ENCODE measurements at places on chromosomes 1 and 21. TPM values are rescaled to one million over a fixed set of nuclear protein-coding genes. Genes with fewer than 3 reads are reported as not detected.

DNA sequence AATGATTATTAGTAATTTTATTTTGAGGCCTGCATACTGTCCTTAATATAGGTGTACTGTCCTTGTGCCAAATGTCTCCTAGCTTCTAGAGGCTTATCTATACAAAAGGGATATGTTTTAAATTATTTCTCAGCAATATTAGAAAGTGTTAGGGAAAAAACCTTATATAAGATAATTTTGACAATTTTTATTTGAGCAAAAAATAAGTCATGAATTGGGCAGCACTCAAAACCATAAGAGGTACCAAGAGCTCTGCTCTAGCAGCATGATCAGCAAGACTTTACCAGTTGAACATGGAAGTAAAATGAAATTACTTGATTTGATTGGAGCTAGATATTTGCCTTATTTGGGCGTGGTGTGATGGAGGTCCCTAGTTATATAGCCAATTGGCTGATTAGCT is 157.1 kb downstream of the PTBP2 start:
- no peak overlapping the region for H3K4me3 ChIP-seq
- no peaks in the 10 kb centered on the region for H3K36me3 ChIP-seq
- no peaks in the 10 kb centered on the region for H3K4me1 ChIP-seq

DNA sequence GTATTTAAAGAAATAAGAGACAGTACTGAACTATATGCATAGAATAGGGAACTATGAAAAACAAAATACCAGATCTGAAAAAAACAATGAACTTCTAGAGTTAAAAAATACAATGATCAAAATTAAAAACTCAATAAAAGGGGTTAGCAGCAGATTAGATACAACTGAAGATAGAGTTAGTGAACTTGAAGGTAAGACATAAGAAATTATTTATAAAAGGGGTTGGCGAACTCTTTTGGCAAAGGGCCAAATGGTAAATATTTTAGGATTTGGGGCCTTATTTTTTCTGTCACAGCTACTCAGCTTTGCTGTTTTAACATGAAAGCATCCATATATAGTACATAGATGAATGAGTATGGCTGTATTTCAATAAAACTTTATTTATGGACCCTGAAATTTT is 111.4 kb downstream of the ST3GAL3 start:
- peaks cover 11% of the 10 kb centered on the region for H3K4me1 ChIP-seq
- H3K27me3 ChIP-seq: no peaks in the 10 kb centered on the region
- H3K27ac ChIP-seq: no peak overlapping the region
- DNase-seq: no peak
- H3K4me3 ChIP-seq: no peak overlapping the region

DNA sequence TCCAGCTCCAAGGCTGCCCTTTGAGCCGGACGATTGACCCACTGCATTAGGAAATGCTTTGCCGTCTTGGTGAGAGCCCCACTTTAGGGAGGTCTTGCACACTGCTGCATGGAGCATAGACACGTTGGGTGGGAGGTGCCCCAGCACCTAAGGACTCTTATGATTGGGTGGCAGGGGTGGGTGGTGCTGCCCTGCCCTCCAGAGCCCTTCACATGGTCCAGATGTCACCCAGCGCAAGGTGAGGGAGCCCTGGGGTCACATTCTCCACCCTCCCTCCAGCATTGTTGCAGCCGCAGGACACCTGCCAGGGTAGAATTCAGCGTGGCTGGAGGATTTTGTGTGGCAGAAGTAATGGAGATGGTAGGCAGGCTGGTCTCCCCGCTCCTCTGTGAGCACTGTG is 137.4 kb upstream of the COL6A1 start:
- H3K27me3 ChIP-seq: no peaks in the 10 kb centered on the region
- H3K4me1 ChIP-seq: no peaks in the 10 kb centered on the region
- no peak for DNase-seq
- no peaks in the 10 kb centered on the region for H3K36me3 ChIP-seq
- no peak overlapping the region for H3K4me3 ChIP-seq

DNA sequence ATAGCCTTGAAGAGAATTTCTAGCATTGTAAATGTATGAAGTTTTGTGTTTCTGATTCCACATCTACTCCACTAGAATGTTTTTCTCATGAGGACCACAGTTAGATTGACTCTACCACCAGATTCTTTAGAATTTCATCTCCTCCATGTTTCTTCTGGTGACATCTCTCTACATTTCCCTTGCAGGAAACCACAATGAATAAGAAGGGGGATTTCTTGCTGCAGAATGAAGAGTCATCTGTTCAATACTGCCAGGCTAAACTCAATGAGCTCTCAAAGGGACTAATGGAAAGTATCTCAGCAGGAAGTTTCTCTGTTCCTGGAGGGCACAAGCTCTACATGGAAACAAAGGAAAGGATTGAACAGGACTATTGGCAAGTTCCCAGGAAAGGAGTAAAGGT is 18.6 kb downstream of the GBP6 start:
- no peak overlapping the region for H3K4me3 ChIP-seq
- no peaks in the 10 kb centered on the region for H3K4me1 ChIP-seq
- no peaks in the 10 kb centered on the region for H3K27me3 ChIP-seq
- H3K27ac ChIP-seq: no peak overlapping the region
- no peaks in the 10 kb centered on the region for H3K36me3 ChIP-seq
- no peak for DNase-seq

DNA sequence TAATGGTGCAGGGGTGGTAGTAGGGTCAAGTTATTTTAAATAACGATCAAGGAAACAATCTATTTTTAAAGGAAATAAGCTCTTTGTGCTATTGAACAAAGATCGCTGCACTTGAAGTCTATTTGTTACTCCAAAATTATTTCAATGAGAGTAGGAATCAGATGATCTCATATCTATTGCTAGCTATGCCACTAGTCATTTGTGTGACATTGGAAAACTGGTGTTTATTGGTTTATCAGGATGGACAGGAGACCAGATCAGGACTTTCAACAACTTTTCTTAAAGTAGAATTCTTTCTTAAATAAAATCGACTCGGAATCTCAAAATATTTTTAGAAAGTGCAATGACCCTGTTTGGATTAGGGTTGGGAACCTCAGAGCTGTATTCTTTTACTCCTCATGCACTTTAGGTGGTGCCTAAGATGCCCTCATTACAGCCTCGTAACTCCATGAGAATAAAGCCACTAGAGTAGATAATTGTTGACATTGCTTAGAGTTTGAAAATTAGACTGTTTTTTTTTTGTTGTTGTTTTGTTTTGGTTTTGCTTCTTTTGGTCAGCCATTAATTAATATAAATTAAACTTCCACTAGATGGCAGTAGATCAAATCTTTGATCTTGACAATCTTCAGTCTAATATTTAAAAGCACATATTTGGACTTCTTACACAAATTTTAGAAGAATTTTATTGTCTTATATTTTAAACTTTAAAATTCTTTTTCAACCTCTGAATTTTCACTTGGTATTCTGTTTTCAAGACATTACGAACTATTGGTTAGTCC is 352.4 kb downstream of the USP25 start:
- no peak overlapping the region for H3K27ac ChIP-seq
- H3K36me3 ChIP-seq: no peaks in the 10 kb centered on the region
- H3K4me1 ChIP-seq: no peaks in the 10 kb centered on the region
- DNase-seq: no peak

- no peaks in the 10 kb centered on the region for H3K36me3 ChIP-seq
- no peaks in the 10 kb centered on the region for H3K4me1 ChIP-seq
- H3K27me3 ChIP-seq: no peaks in the 10 kb centered on the region
- no peak for DNase-seq
- no peak overlapping the region for H3K27ac ChIP-seq
Measured at GRCh38 chr21:23853796-23854379, 1753.4 kb downstream of the MRPL39 start.

DNA sequence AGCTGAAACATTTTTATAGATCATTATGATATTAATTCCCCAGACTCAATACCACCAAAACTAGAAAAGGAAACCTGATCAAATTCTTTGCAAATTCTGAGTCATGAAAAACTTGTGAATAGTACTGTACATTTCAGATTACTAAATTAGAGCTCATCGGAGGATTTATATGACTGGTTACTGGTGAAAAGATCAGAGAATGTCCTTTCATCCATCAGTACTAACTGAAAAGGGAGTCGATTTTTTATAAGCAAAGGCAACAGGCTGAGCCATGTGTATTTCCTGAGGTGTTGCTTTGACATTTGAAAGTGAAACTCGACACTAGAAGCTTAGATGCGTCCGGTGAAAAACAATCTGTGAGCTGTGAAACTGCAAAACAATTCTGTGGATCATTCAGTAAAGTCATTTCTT is 155.7 kb downstream of the TNFSF18 start:
- H3K27me3 ChIP-seq: no peaks in the 10 kb centered on the region
- no peak overlapping the region for H3K27ac ChIP-seq
- DNase-seq: no peak
- no peaks in the 10 kb centered on the region for H3K4me1 ChIP-seq

GRCh38 chr21:20703112-20703767 is 295.0 kb upstream of the NCAM2 start:
- H3K36me3 ChIP-seq: no peaks in the 10 kb centered on the region
- no peaks in the 10 kb centered on the region for H3K27me3 ChIP-seq
- no peak for DNase-seq
- no peaks in the 10 kb centered on the region for H3K4me1 ChIP-seq

DNA sequence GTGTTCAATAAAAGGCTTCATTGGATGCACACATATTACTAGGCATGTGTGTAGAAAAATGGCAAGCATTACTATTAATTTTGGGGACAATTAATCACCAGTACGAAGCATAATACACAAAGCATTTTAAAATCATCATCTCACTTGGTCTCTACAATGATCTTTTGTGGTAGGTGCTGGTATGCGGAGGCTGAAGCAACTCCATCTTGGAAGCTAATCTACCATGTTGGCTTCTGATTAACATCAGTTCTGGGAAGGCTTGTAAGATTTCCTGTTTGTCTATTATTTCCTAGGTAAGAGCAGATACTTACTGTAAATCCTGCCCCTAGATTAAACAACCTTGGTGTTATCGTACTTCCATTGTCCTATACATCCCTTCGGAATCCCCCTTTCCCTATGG is 121.7 kb upstream of the RUNX1 start:
- no peak overlapping the region for H3K27ac ChIP-seq
- no peaks in the 10 kb centered on the region for H3K36me3 ChIP-seq
- no peaks in the 10 kb centered on the region for H3K27me3 ChIP-seq
- no peaks in the 10 kb centered on the region for H3K4me1 ChIP-seq
- no peak for DNase-seq

- no peak for DNase-seq
- H3K4me1 ChIP-seq: no peaks in the 10 kb centered on the region
- no peaks in the 10 kb centered on the region for H3K27me3 ChIP-seq
- H3K4me3 ChIP-seq: no peak overlapping the region
Measured at GRCh38 chr1:28428990-28429520, 59.5 kb downstream of the PHACTR4 start.

DNA sequence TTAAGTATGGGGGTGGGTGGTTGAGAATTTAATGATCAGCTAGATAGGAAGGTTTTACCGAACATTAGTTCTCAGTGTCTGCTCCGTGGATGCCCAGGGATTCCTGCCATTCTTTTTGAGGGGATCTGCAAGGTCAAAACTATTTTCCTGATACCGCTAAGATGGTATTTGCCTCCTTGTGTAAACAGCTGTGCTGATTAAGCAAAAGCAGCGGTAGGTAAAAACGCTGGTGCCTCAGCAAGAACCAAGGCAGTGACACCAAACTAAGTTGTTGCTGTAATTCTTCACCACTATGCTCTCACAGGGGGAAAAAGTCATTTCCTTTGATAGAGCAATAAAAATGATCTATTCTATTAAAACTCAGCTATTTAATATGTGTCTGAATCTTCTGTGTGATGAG is 229.0 kb downstream of the FMN2 start:
- H3K36me3 ChIP-seq: no peaks in the 10 kb centered on the region
- no peak overlapping the region for H3K4me3 ChIP-seq
- DNase-seq: no peak

GRCh38 chr1:44545961-44546360 is 128.3 kb downstream of the TMEM53 start:
- no peaks in the 10 kb centered on the region for H3K36me3 ChIP-seq
- H3K4me3 ChIP-seq: no peak overlapping the region
- no peak for DNase-seq
- H3K4me1 ChIP-seq: no peaks in the 10 kb centered on the region
- H3K27me3 ChIP-seq: no peaks in the 10 kb centered on the region
- no peak overlapping the region for H3K27ac ChIP-seq

GRCh38 chr1:43973981-43974442 is 748 bp upstream of the ATP6V0B start:
- no peaks in the 10 kb centered on the region for H3K27me3 ChIP-seq
- no peak overlapping the region for H3K27ac ChIP-seq

GRCh38 chr1:14913482-14914177 is 239.9 kb upstream of the TMEM51 start:
- H3K27me3 ChIP-seq: no peaks in the 10 kb centered on the region
- H3K36me3 ChIP-seq: no peaks in the 10 kb centered on the region
- H3K4me1 ChIP-seq: no peaks in the 10 kb centered on the region
- H3K27ac ChIP-seq: no peak overlapping the region

Gene CRB1
- total RNA-seq: 0.16 TPM

Gene AGO1
- total RNA-seq: 33.9 TPM

Gene FTCD
- 1.1 TPM for total RNA-seq

Gene ODR4
- 22.6 TPM for total RNA-seq

Gene PLK3
- total RNA-seq: 28.8 TPM

Gene CFAP45
- total RNA-seq: 2.7 TPM

Gene KCNJ15
- total RNA-seq: 2.7 TPM

Gene KRTAP20-2
- total RNA-seq: not detected

Gene STUM
- 2.7 TPM for total RNA-seq

Gene S100A5
- not detected for total RNA-seq

Gene FMO2
- total RNA-seq: 183 TPM

Gene AMPD1
- total RNA-seq: not detected

Gene KIRREL1
- 102 TPM for total RNA-seq

Gene PDPN
- 19.5 TPM for total RNA-seq

Gene SELE
- 38.8 TPM for total RNA-seq

Gene CCDC17
- total RNA-seq: 1.8 TPM
